ENCODE measurements at places on chromosomes 4 and X. TPM values are rescaled to one million over a fixed set of nuclear protein-coding genes. Genes with fewer than 3 reads are reported as not detected.

SSX4 gene
- not detected for total RNA-seq

RPS6KA6 gene
- 2.3 TPM for total RNA-seq

KLHL34 gene
- under 0.01 TPM for total RNA-seq

CACNA1F gene
- total RNA-seq = not detected

RASL11B gene
- 0.28 TPM for total RNA-seq

ADRA2C gene
- total RNA-seq = 0.85 TPM

CFI gene
- 2.5 TPM for total RNA-seq

STK32B gene
- total RNA-seq = 2.1 TPM

STS gene
- total RNA-seq = 2.7 TPM

KLF8 gene
- 1.9 TPM for total RNA-seq

POLN gene
- 6.2 TPM for total RNA-seq

AADAT gene
- total RNA-seq = 2.0 TPM

NAT8L gene
- total RNA-seq = under 0.01 TPM

ATG4A gene
- 33.4 TPM for total RNA-seq

ITIH6 gene
- not detected for total RNA-seq

ITGB1BP2 gene
- total RNA-seq = 1.2 TPM

FGFBP1 gene
- total RNA-seq = not detected

UFSP2 gene
- total RNA-seq = 41.2 TPM

CNGA1 gene
- total RNA-seq = 0.56 TPM

CFAP299 gene
- total RNA-seq = 6.5 TPM

IL21 gene
- not detected for total RNA-seq

RTL9 gene
- total RNA-seq = under 0.01 TPM

VGLL1 gene
- not detected for total RNA-seq

WDR1 gene
- total RNA-seq = 725 TPM

TKTL2 gene
- not detected for total RNA-seq

CLNK gene
- total RNA-seq = not detected

PPP4R3C gene
- total RNA-seq = not detected

DCAF8L2 gene
- not detected for total RNA-seq

ENAM gene
- total RNA-seq = under 0.01 TPM

HAND2 gene
- total RNA-seq = 12.8 TPM

CSN1S1 gene
- not detected for total RNA-seq

RNF4 gene
- 54.4 TPM for total RNA-seq

SLC49A3 gene
- 5.1 TPM for total RNA-seq
